Neural crest cell (in vitro differentiated cells): ENCODE measurements at places on chromosomes 6 and 20. TPM values are rescaled to one million over a fixed set of nuclear protein-coding genes. Genes with fewer than 3 reads are reported as not detected.
A peak's percentile ranks its signal among the peaks of the same experiment; 100 is the strongest.

ASIP gene
- total RNA-seq: not detected in 2 replicates

GPLD1 gene
- total RNA-seq: 4.7 and 6.0 TPM in 2 replicates

MCHR2 gene
- not detected in 2 replicates for total RNA-seq

FAM209B gene
- total RNA-seq: 0.55 TPM in 1 of 2 replicates, not detected in the other

MRPS26 gene
- 77.9 and 80.7 TPM in 2 replicates for total RNA-seq

DNA sequence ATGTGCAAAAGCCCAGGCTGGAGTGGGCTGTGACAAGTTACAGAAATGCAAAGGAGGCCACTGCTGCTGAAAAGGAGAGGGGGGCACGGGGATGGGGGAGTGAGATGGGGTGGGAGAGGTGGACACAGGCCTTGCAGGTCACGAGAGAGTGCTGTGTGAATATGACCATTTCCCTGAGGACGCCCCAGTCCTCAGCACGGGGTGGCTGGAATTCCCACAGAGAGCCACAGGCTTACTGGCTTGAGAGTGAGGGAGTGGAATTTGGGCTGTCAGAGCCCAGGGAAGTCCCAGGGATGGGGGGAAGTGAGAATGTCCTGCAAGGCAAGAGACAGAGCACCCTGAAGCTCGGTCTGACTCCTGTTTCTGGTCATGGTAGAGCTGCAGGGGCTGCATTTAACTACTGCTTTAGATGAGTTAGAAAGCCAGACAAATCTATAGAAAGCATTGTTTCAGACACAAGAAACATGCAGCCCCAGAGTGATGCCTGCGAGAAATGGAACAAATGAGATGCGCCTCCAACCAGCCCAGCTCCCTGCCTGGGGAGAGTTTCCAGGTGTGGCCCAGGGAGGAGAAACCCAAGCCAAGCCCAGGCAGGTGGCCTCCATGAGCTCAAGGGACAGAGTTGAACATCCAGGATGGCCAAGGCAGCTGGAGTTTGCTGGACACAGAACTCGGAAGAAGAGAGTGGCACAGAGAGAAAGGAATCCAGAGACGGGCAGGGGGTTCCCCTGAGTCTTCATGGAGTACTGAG lies 30.5 kb downstream of the NPEPL1 start:
- no peak for DNase-seq

DNA sequence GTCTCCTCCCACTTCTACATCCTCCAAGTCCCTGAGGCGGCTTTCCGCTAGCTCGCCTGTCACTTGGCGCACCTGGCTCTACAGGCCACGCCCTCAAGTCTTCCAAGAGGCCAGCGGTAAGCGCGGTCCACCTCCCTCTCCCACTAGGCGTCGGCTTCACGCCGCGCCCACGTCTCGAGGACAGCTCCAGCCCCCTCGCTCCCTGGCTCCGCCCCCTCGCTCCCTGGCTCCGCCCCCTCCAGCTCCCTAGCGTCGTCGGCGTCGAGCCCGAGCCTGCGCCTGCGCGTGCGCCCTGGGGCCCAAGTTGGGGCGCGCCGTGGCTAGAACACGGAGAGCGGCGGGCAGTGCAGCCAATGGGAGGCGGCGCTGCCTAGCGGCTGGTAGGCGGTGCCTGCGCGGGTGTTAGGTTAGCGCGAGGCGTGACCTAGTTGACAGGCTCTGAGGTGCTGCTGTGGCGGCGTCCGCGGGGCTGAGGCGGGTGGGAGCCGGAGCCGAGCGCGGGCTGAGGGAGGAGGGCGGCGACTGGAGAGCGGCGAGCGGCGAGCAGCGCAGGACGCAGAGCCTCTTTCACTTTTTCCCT lies at the start of gene MACROD2:
MACROD2 (plus strand) TSS at position 431 of the 580 bp plus-strand sequence.
- DNase-seq: peak; percentile 92

DNA sequence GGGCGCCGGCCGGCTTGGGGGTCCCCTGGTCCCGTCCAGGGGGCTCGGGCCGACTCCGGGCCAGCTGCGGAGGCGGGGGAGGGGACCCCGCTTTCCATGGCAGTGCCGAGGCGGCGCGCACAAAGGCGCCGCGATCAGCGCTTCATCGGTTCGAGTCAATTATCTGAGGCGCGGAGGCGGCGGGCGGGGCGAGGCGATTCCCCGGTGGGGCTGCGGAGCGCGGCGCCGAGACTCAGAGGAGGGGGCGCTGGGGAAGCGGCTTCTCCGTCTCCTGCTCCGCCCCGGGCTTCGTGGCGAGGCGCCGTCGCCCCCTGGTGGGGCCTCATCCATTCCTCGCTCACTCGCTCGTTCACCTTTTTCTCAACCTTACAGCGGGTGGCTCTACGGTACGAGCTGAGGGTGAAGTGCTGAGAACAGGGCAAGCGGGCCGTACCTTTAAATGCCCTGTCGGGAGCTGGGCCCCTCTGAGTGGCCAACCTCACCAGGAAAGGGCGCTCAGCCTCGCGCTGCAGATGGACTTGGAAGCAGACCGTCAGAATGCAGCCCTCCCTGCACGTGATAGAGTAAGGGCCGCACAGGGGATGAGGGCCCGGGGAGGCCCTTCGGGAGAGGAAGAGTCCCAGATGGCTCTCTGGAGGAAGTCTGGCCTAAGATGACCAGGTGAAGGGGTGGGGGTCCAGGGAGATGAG lies 39.9 kb downstream of the SLC52A3 start:
- peak; percentile 71 for DNase-seq

- DNase-seq: no peak
Observed at GRCh38 chr6:132952031-132952867, 137.9 kb downstream of the RPS12 start.

DNA sequence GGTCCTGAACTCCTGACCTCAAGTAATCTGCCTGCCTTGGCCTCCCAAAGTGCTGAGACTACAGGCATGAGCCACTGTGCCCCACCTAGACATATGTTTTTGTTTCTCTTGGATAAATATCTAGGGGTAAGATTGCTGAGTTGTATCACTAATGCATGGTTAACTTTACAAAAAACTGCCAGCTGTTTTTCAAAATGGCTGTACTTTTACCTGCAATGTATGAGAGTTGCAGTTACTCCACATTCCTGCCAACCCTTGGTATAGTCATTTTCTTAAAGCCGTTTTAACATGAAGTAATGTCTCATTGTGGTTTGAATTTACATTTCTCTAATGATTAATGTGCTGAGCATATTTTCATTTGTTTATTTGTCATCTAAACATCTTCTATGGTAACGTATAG lies 289.7 kb downstream of the UTRN start:
- no peak for DNase-seq

GRCh38 chr6:150857062-150857944 lies 8.2 kb upstream of the MTHFD1L start:
- no peak for DNase-seq

- no peak for DNase-seq
Observed at GRCh38 chr20:22491194-22491505, 93.2 kb downstream of the FOXA2 start.

GRCh38 chr6:51299621-51300380 lies 481.1 kb downstream of the TFAP2B start:
- DNase-seq: no peak
